ENCODE measurements at places on chromosomes 6 and 20.

DNA sequence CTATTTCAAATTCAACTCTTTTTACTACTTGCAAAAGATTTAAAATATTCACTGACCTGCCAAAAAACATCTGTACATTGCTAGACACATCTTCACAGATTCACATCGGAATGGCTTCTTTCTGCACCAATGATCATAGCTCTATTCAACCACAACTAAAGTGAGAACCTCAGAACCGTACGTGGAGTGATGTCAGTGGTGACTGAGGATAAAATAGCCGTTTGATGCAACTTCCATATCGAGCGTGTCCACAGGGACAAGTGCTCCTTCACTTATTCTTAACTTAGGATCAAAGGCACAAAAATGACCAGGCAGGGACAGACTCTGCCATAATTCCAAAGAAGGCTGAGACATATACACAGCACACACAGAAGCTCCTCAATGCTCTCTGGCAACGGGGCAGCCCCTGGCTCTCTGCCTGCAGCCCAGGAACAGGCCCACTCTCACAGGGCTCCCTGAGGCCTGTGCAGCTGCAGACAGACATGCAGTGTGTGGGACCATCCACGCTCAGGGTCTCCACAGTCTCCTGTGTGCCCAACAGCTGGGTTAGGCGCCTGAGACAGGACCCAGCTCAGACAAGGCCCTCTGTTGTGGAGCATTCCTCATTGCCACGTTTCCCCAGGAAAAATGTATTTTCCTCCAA, 22.8 kb downstream of the FYN start:
- peak; percentile 57 for DNase-seq

DNA sequence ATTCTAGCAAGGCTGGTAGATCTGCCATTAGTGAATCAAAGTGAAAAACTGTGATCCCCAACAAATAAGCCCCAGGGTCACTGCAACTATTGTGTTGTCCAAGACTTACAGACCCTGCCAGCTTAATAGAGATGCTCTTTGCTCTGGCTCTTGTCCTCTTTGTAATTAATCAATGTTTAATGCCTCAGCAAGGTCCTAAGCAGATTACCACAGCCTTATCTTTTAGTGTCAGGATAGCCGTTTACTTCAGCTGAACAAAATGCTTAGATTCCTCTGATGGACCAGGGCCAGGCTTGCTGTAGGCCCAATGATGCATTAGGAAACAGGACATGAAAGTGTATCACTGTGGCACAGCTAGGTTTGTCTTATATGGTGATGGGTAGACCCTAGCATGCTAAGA, 353.3 kb downstream of the HACE1 start:
- DNase-seq = no peak

GRCh38 chr6:155400654-155400965, 55.0 kb downstream of the NOX3 start:
- DNase-seq = no peak

DNA sequence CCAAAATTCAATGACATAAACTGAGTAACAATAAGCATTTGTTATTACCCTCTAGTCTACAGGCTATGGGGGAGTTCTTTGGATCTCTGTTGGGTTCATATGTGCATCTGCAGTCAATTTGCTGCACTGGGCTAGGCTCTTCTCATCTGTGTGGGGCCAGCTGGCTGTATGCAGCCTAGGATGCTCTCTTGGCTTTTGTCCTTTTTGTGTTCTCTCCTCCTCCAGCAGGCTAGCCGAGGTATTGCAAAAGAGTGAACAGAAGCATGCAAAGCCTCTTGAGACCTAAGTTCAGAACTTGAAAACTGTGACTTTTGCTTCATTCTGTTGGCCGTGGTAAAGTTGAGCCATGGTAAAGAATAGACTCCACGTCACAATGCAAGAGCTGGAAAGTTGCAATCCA, 62.8 kb upstream of the FOXO3 start:
- no peak for DNase-seq

- DNase-seq = no peak
Measured at GRCh38 chr6:159983641-159984080, 14.8 kb downstream of the IGF2R start.

- DNase-seq = peak; percentile 67
Measured at GRCh38 chr6:170022827-170023619, 267.9 kb downstream of the DLL1 start.

DNA sequence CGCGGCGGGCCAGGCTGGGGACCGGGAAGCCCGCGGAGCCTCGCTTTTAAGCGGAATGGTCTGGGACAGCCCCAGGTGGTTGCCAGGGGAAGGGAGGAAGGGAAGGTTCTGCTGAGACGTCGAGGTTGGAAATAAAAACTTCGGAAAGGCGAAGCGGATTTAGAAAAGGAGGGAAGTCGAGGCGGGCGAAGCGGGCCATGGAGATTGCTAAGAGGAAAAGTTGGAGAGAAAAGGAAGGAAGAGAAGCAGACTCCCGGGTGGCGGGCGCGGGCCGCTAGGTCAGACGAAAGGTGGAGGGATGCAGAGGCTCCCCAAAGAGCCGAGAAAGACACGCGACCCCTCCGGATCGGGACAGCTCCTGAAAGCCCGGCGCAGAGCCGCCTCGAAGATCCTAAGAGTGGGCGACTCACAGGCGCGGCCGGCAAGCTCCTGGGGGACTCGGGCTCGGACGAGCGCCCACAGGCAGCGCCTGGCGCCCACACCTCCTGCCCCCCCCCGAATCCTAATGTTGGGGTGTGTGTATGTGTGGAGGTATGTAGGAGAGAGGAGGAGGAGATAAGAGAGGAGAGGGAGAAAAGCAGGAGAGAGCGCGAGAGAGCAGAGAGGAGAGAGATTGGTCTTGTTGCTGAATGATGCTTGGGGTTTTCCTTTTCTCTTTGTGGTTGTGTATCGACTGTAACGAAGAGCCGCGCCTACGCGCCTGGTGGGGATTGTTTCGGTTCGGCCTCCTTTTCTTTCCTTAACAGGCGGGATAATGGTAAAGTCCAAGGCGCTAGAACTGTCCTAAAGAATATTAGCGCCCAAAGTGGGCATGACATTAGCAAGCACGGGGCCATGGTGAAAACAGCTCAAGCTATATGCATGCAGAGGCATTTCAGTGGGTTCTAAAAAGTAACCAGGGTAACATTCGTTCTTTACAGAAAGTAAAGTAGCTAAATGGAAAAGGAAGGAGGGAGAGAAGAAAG, 1.5 kb downstream of the TFAP2B start:
- DNase-seq = no peak

DNA sequence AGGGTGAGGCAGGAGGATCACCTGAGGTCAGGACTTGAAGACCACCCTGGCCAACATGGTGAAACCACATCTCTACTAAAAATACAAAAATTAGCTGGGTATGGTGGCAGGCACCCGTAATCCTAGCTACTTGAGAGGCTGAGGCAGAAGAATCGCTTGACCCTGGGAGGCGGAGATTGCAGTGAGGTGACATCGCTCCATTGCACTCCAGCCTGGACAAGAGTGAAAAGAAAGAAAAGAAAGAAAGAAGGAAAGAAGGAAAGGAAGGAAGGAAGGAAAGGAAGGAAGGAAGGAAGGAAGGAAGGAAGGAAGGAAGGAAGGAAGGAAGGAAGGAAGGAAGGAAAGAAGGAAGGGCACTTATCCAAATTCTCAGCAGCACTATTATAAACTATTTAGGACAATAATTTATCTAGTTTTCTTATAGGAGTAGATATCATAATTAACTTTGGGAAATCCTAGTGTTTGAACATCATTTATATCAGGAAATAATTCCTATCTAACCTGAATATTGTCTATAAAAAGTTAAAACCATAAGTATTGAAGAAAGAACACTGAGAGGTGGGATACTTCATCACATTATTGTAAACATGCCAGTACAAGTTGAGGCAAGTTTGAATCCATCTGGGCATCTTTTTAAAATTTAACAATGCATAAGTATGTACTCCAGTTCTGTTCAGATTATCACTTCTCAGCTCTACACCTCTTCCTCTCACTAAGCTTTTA, 305.5 kb downstream of the SLC35F1 start:
- DNase-seq = no peak

- no peak for DNase-seq
Measured at GRCh38 chr6:42690151-42690702, 32.2 kb downstream of the PRPH2 start.

DNA sequence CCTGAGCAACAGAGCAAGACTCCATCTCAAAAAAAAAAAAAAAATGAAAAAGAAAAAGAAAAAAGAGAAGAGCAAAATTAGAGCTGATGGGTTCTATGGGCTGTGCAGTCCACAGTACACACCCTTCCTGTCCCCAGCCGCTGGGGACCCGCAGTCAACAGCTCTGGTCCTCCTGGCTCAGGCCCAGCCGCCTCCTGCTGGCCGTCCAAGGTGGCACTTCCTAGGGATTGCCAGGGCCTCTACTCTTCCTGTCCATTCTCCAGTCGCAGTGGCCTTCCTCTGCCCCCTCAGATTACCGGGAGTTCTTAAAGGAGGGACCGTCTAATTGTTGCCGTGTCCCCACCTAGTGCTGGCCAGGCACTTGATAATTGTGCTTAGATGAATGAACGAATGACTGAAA, 41.7 kb downstream of the TMEM242 start:
- no peak for DNase-seq

- DNase-seq = no peak
Measured at GRCh38 chr6:151082079-151082478, 157.7 kb upstream of the AKAP12 start.

DNA sequence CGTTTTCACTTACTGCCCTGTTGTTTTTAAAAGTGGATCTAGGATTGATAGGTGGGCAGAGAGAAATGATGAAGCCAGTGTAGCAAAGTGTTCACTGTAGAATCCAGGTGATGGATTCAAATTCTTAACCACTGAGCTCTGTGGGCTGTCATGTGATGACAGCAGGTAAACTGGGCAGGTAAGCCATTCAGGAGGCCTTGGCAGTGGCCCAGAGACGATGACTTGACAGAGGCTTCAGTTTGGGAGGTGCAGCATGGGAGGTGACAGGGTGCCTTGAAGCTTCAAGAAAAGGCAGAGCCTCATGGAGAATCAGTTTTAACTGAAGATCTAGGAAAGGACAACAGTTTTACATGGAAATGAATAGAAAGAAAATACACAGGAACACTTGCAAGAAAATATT, 2.0 kb downstream of the NAA20 start:
- no peak for DNase-seq

DNA sequence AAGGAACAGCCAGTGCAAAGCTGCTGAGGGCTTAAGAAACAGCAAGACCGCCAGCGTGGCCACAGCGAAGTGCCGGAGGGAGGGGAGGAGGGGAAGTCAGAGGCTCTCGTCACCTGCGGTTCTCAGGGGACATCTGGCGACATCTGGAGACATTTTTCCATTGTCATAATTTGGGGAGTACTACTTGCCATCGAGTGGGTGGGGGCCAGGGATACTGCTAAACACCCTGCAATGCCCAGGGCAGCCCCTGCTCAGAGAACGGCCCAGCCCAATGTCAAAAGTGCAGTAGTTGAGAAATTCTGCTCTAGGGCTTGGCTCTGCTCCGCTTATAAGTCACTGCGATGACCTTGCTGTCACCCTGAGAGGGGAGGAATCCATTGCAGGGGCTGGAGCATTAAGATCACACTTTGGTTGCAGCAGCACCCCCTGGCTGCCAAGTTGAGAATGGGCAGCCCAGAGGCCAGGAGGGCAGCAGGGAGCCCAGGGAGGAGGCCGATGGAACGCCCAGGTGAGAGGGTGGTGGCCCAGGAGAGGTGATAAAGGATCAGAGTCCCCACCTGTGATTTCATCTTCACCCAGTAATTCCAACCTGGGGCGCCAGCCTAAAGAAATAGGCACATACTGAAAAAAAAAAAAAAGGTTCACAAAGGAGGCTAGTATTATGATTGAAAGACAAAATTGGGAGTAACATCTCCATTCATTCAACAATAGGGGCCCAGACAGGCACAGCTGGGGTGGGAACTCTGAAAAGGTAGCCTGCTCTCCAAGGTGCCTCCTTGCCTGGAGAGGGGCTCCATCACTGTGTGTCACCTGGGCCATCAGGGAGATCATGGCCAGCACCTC, 218.2 kb downstream of the BMP7 start:
- no peak for DNase-seq

DNA sequence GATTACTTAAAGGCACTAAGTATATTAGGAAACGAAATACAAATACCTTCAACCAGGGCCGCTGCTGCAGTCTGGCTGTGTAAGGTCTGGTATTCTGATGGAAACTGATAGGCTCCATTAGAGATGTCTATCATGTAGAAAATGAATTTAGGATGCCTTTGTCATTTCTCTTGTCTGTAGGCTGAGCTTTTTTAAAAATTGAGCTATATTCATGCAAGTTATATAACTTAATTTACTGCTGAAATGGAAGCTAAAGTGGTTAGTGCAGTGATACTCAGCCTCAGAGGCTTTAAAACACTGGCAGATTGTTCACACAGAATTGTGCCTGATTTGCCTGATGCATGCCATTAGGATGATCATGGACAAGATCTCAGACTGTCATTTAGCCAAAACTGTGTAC, 286.2 kb upstream of the QKI start:
- DNase-seq = no peak

- DNase-seq = no peak
Measured at GRCh38 chr6:11398451-11399326, 138.9 kb upstream of the TMEM170B start.

DNA sequence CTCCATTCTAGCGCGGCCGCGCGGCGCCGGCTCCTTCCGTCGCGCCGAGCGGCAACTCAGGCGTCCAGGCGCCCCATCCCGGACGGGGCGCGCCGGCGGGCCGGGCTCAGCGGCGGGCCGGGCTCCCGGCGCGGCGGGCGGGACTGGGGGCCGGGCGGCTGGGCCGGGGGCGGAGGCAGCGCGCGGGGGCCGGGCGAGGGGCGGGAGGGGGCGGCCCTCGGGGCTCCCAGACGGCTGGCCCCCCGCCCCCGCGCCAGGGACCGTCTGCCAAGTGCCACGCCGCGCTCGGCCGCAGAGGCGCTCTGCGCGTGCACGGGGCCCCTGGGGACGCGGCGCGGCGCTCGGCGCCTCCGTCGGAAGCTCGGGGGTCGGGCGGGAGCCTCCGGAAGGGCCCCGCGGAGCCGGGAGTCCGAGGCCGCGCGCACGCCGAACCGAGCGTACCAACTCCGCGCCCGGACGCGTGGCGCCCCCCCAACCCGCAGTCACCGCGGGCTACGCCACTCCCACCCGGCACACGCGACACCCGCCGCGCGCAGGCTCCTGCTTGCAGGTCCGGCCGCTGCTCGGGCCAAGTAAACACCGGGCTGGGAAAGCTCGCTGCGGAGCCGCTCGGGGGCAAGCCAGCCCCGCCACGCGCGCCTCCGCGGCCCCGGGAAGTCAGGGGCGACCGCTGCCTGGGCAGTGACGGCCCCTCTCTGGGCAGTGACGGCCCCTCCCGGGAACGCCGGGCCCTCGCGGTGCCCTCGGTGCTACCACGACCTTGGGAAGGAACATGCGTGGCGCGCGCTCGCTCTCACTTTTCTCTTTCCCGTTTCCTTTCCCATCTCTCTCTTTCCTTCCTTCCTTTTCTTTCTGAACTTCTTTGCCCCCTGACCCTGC, at the start of gene PREX1:
TSS of gene PREX1 (minus strand) at position 145 of the 879 bp plus-strand sequence. CDS start at position 6, 139 bp downstream.
- peak; percentile 83 for DNase-seq

GRCh38 chr20:61571221-61571620, 319.2 kb downstream of the CDH4 start:
- no peak for DNase-seq

GRCh38 chr20:56414842-56415765, 3.0 kb downstream of the CASS4 start:
- no peak for DNase-seq

DNA sequence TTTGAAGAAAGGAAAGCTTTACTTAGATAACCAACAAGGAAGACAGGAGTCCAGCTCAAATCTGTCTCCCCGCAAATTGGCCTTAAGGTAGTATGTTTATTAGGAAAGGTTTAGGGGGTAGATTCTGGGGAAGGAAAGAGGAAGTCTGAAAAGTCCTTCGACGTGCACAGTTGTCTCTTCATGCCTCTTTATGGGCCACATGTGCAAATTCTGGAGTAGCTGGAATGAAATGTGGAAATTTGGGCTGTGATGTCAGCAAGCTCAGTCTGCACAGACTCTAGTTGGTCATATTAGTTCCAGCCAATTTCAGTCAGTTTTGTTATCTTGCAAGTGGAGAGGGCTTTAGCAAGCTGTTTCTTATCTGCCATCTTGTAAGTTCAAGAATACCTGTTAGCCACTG, 50.1 kb downstream of the NUP153 start:
- DNase-seq = no peak
